ENCODE measurements at places on chromosomes 3 and 15. TPM values are rescaled to one million over a fixed set of nuclear protein-coding genes. Genes with fewer than 3 reads are reported as not detected.

SCAANT1 gene
- 1.7 TPM for total RNA-seq

MST1R gene
- 0.63 TPM for total RNA-seq

AGBL1 gene
- not detected for total RNA-seq

MASP1 gene
- not detected for total RNA-seq

DNA sequence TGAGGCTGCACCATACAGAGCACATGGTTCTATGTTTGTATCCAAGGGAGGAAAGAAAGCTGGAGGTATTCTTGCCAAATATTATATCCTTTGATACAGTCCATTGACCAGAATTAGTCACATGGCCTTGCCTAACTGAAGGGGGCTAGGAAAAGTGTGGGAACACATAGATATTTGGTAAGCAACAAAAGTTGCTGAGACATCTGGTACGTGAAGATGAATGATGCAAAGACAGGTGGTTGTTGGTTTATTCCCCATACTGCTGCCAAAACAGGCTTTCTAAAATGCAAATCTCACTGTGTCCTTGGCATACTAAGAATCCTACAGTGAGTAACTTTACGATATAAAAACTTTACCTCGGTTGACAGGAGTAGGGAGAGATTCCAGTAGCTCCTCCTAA is 162.2 kb downstream of the VGLL3 start:
- no peak for DNase-seq

DNA sequence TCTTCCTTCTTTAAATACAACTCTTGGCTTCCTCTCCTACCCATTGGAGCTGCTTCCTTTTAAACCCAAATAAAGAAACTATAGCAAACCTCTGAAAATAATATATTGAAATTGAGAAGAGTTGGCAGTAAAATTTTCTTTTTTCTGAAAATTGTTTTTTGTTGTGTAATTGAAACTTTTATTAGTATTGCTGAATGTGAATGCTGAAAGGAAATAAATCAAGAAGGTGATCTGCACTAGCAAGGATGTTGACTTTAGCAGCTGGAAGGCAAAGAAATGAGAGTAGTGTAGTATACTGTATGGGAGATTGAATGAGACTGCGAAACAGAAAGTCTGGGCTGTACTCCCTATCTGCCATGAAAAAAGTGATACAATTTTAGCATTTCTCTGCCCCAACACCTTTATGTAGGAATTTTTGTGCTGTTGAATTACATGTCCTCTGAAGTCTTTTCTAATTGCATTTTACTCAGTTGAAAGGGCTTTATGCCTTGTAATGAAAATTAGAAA is 166.3 kb downstream of the DOCK3 start:
- no peak for DNase-seq

- DNase-seq = no peak
Measured at GRCh38 chr3:117278424-117279190, 569.0 kb downstream of the TUSC7 start.

- DNase-seq = no peak
Measured at GRCh38 chr15:57870667-57871066, 164.2 kb downstream of the POLR2M start.

- peak; percentile 20 for DNase-seq
Measured at GRCh38 chr3:155853214-155854140, 750 bp downstream of the SLC33A1 start.

DNA sequence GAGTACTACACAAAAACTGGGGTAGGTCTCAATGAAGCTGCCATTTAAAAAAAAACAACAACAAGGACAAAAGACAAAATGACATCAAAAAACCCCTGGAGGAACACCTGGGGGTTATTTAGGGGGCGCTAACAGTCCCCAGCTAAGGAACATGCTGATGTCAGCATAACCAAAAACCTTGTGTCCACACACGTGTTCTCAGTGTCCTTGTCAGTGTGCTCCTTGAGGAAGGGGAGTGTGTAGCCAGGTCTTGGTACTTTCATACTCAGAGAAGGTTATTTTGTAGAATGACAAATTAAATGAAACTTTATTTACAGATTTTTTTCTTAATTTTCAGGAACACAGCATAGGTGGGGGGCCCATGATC is 31.2 kb upstream of the CLRN1 start:
- DNase-seq = no peak

DNA sequence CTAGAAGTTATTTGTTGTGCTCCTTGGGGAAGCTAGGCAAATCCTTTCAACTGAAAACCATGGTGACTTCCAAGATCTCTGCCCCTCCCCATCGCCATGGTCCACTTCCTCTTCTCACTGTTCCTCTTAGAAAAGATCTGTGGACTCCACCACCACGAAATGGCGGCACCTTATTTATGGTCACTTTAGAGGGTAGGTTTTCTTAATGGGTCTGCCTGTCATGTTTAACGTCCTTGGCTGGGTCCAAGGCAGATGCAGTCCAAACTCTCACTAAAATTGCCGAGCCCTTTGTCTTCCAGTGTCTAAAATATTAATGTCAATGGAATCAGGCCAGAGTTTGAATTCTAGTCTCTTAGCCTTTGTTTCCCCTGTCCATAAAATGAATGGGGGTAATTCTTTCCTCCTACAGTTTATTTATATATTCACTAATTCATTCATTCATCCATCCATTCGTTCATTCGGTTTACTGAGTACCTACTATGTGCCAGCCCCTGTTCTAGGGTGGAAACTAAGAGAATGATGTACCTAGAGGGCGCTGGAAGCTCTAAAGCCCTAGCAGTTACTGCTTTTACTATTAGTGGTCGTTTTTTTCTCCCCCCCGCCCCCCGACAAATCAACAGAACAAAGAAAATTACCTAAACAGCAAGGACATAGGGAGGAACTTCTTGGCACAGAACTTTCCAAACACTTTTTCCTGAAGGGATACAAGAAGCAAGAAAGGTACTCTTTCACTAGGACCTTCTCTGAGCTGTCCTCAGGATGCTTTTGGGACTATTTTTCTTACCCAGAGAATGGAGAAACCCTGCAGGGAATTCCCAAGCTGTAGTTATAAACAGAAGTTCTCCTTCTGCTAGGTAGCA is 657 bp downstream of the PATL2 start:
- DNase-seq = no peak

DNA sequence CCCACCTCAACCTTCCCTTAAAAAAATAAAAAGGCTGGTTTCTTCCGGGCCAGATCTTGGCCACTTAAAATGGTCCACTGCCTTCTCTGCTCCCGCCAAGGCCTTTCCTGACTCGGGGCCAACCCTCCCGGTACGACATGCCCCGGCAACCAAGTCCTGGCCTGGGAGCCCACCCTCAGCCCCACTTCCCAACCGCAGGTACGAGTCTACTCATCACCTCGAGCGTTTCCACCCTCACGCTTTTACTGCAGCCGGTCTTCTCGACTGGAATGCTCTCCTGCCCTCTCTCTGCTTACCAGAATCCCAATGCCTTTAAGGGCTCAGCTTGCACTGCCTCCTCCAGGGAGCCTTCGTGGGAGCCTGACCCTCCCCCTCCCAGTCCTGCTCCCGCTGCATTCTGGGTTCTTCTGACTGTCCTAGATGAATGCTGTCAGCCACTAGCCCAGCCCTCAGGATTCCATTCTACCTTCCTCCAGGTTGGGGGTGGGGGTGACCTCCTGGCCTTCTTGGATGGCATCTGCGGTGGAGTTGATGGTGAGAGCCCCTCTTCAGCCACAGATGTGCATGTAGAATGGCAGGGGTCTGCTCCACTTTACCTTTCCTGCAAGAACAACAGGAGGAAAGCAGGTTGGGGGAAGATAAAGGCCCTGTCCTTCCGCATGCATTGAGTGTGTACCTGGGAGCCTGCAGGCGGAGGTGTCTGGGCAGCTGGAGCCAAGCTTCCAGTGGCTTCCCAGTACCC is 1.1 kb upstream of the CSRNP1 start:
- no peak for DNase-seq

GRCh38 chr15:96336596-96337364 is 6.3 kb downstream of the NR2F2 start:
- DNase-seq = no peak

- DNase-seq = no peak
Measured at GRCh38 chr3:59818033-59818918, 768.5 kb upstream of the CFAP20DC start.

Data from T-helper 17 cell (primary cell).